Hematopoietic multipotent progenitor cell treated with erythropoietin and hydrocortisone succinate and interleukin-3 and kit ligand, for 15 days (in vitro differentiated cells): ENCODE measurements at places on chromosomes 7 and 10.

GRCh38 chr7:49840751-49841405 lies 67.4 kb downstream of the VWC2 start:
- DNase-seq: no peak

DNA sequence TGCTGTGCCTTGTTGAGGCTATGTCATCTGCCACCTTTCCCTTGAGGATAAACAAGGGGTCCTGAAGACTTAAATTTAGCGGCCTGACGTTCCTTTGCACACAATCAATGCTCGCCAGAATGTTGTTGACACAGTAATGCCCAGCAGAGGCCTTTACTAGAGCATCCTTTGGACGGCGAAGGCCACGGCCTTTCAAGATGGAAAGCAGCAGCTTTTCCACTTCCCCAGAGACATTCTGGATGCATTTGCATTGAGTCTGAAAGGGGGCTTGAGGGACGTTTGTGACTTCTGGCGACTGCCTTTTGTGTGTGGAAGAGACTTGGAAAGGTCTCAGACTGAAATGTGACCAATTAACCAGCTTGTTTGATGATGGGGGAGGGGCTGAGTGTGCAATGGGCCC lies 52.5 kb downstream of the VWA2 start:
- DNase-seq: no peak

DNA sequence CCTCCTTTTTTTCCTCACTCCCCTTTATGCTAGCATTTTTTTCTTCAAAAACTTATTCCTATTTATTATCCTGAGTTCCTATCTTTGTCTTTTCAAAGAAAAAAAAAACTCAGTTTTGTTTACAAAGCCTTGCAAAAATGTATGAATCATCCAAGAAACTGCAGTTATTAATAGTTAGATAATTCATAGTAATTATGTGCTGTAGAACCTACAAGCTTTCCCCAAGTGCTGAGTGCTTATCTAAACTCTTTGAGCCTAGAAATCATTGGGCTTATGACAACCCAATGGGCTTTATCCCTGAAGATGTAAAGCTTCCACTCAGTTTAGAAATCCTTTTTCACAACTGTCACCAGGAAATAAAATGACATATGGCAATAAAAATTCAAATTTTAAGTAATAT lies 145.9 kb upstream of the WNT16 start:
- DNase-seq: no peak

DNA sequence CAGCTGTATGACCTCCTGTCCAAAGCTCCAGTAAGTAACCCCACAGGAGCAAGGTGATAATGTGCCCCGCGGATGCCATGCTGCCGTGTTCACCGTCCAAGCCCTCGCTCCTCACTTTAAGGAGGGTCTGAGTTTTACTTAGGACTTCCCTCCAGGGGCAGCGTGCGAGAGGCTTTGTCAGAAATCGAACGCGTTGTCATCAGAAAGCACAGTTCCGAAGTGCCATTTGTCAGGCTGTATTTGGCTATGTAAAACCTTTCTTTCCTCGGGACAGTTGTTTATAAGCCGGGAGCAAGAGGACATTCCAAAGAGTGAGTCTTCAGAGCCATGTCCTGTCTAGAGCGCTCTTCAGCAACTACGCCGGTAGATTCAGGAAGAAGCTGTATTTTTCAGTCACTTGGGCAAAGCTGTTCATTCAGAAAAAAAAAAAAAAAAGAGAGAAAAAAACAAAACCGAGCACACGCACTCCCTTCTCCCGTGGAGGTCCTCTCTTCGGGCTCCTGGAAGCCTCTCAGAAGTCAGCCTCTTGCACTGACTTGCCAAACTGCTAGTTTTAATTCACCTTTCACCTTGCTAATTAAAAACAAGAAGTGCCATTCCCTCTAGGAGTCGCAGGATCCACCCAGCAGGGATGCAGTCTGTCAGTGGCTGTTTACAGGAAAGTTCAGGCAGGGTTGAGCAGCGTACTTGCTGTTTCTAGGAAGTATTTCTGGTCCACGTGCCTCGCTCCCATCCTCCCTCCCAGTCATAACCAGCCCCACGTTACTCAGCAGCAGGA lies at the start of gene SEMA3E:
SEMA3E (minus strand) TSS at position 676 of the 778 bp plus-strand sequence.
- DNase-seq: no peak

DNA sequence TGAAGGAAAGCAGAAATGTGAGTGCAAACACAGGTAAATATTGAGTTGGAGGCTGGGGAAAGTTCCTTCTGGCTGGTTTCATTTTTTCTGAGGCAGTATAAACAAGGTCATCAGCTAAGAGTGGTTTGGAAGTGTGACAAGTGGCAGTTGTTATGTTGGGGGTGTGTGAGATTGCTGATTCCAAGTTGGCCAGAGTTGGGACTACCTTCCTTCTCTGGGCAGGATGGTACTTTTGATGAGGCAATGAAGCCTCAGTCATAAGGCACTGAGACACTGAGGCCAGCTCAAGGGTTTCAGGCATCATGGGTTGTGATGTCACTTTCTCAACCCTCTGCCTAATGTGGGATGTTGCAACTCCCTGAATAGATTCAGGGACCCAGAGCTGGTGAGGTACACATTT lies 8.2 kb upstream of the PTTG1IP2 start:
- no peak for DNase-seq

DNA sequence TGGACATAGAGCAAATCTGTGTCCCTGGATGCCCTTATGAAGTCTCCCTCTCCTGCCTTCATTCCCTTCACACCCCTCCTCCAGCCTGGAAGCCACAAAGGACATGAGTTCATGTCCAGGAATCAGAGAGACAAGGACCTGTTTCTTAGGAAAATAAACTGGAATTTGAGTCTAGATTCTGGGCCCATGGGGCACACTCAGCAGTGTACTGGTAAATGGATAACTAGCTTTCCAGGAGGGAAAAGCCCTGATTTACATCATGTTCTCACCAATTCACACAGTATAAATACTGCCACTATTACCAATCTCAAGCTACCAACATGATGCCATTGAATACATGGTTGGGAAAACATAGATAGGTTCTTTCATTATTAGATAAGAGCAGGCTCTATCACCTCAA lies 9.9 kb downstream of the FAM237B start:
- no peak for DNase-seq

DNA sequence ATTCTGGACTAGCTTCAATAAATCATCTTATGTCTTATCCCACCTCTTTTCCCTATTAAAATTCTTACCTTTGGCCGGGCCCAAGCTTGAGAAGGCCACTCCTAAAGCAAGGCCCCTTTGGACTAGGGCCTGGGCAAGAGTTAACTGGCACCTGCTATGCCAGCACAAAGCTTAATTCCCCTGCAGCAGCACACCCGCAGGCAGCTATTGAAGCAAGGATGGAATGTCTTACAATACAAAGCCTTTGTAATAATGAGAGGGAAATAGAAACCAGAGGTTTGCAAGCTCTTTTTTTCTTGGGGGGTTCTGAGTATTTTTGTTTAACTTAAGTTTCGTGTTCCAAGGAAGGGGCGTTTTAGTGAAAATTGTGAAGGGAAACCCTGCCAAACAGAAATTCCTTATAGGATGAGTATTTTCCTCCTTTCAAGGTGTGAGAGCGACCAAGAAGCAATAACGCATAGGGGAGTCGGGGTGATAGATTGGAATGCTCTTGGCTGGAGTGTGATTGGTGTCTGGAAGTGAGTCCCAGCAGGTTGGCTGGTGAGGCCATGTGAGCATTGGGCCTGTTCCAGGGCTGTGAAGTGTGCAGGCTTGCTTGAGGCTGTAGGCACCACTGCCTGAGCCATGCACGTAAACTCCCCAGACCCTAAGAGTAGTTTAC lies 148.5 kb downstream of the KIAA1217 start:
- no peak for DNase-seq

DNA sequence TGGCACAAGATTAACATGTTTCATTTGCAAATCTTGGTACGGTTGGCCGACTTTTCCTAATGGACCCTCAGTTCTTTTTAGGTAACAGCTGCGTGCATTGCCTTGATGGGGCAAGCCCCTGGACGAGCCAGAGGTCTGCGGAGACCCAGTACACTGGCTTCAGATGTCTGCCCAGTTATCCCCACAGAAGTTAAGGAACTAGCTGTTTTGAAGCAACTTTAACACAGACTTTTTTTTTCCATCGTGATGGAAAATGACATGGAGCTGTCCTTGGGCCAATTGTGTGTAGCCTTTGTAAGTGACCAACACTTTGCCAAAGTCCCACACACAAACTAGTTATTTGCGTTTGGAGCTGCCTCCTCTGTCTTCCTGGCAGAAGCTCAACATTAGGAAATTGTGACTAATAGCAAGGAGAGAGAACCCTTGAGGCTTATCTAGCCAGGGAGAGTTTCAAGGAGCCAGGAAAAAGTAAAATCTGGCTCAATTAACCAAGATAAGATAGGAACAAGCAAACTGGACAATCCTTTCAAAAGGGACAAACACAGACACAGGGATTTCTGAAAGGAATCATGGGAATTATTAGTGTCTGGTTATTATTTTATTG lies 99.6 kb upstream of the BMPER start:
- DNase-seq: no peak

- no peak for DNase-seq
These were observed 139.0 kb upstream of the ZNF438 start for GRCh38 chr10:31170636-31171035.

GRCh38 chr10:69068549-69068948 lies 19.4 kb upstream of the SRGN start:
- DNase-seq: no peak

GRCh38 chr10:43221419-43222209 lies 45.3 kb downstream of the RASGEF1A start:
- no peak for DNase-seq

DNA sequence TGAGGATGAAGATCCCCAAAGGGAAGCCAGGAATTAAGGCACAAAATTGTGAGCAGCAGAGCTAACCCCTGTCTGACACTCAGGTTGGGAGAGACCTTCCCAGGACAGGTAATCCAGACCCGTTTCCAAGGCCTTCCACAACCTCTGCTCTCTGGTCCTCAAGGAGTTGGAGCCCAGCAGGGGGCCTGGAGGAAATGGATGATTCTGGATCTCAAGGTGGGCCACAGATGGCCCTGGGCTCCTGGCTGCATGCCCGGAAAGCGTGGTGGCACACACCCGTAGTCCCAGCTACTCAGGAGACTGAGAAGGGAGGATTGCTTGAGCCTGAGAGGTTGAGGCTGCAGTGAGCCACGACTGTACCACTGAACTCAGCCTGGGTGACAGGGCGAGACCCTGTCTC lies 42.3 kb downstream of the DPYSL4 start:
- no peak for DNase-seq

DNA sequence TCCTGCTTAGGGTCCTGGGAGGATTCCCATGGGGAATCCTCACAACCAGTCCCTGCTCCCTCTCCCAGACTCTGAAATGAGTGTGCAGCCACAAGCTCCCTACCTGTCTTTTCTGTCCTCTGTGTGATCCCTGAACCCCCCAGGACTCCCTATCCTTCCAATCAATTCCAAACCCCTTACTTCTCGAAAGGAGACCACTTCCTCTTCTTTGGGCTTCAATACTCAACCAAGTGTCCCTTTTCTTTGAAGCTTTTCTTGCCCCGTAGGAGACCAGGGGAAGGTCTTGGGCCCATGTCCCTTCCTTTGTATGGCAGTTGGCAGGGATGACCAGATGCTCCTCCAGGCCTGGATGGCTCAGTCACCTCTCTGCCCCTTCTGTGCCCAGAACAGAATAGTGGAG lies 1.7 kb downstream of the AEBP1 start:
- no peak for DNase-seq

DNA sequence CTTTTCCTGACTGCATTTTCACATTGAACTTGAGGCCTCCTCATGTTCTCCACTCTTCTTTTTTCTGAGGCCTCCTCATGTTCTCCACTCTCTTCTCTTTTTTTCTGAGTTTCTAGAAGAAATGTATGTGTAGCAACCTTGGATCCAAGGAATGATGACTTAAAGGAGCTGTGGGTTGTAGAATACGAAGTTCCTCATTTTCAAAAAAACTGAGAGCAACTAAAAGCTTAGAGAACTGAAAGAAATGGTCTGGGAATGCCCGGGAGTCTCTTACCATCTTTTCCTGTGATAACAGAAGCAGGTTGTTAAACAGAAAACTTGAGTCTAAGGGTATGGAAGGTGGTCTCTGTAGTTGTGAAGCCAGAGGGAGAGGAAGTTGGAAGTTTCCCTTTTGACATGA lies 32.8 kb downstream of the MRPS33 start:
- no peak for DNase-seq

- DNase-seq: no peak
These were observed 16.6 kb upstream of the GTPBP4 start for GRCh38 chr10:971613-972012.

DNA sequence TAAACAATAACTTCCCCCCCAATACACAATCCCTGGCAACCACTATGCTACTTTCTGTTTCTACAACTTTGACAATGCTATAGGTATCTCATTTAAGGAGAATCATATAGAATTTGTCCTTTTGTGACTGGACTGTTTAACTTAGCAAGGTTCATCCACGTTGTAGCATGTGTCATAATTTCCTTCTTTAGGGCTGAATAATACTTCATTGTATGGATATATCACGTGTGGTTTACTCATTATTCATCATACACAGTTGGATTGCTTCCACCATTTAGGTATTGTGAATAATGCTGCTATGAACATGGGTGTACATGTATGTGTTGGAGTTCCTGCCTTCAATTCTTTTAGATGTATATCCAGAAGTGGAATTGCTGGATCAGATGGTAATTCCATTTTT lies 111.0 kb downstream of the LMBR1 start:
- DNase-seq: no peak

DNA sequence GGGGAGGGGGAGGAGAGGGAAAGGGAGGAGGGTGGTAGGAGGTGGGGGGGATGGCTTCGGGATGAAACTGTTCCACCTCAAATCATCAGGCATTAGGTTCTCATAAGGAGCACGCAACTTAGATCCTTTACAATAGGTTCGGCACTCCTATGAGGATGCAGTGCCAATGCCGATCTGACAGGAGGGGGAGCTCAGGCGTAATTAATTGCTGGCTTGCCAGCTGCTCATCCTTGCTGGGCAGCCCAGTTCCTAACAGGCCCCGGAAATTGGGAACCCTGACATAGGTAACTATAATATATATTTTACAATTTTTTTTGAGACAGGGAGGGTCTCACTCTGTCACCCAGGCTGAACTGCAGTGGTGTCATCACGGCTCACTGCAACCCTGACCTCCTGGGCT lies 118.8 kb upstream of the SFMBT2 start:
- no peak for DNase-seq

- no peak for DNase-seq
These were observed 847 bp upstream of the SCIN start for GRCh38 chr7:12569673-12570072.

DNA sequence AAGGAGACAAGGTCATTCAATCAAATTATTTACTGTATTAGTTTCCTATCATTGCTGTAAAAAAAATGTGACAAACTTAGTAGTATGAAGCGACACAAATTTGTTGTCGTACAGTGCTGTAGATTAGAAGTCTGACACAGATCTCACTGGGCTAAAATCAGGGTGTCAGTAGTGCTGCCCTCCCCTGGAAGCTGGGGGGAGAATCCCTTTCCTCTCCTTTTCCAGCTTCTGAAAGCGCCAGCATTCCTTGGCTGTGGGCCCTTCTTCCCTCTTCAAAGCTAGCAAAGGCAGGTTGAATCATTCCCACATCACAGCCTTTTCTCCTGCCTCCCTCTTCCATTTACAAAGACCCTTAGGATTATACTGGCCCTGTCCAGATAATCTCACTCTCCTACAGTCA lies 28.0 kb downstream of the VPS41 start:
- DNase-seq: no peak
